Stimulated activated CD4-positive, alpha-beta T cell treated with anti-CD3 and anti-CD28 coated beads, Interleukin-1b, Interleukin-23, amount 100 ng/mL, for 4 hours (primary cell): ENCODE measurements at places on chromosomes 16 and 17.

DNA sequence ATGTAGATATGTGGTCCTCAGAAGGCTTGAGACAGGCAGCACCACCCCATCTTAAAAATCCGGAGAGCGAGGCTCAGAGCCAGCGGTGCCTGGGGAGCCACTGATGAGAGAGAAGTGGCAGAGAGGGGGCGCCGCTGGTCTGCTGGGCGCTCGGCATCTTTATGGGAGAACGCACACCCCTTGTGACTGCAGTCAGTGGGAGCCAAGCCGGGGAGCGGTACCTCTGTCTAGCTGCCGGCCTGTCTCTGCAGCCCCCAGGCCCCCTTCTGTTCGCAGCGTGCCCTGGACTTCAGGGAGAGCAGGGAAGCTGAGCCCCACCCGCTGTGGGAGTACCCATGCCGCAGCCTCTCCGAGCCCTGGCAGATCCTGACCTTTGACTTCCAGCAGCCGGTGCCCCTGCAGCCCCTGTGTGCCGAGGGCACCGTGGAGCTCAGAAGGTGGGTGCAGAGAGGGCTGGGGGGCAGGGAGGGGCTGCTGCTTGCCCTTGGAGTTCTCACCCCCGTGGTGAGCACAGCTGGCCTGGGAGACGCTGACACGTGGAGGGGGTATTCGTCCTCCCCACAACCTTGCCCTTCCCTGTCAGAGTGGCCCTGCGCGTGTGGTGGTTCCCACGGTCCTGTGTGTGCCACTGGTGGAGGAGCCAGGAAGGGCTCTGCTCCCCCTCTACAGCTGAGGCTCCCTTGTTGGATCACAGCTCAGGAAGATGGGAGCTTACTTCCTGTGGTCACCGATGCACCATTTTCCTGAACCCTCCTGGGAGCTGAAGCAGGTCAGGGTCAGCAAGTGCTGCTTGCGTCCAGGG, 44.8 kb downstream of the PRMT7 start:
- no peak for DNase-seq

GRCh38 chr16:22070361-22071330, 21.7 kb upstream of the VWA3A start:
- no peak for DNase-seq

GRCh38 chr16:47057630-47057993, 84.1 kb upstream of the DNAJA2 start:
- no peak for DNase-seq

GRCh38 chr16:82628088-82628423, 1.3 kb downstream of the CDH13 start:
- no peak for DNase-seq

DNA sequence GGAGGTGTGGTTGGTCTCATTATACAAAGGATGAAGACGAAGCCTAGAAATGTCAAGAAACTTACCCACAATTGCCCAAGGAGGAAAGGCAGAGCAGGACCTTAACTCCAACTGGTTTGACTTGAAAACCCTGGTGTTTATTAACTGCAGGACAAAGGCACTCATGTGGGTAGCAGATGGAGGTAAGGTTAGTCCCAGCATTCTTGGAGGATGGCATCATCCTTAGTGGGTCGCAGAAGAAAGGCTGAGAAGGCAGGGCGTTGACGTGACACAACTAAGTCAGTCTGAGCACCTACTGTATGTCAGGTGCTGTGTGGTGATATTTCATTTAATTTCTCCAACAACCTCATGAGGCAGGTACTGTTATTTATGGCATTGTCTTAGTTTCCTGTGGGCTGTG, 101.3 kb downstream of the HAPSTR1 start:
- DNase-seq: no peak

GRCh38 chr16:88872650-88873331, 6.3 kb upstream of the PABPN1L start:
- DNase-seq: no peak

GRCh38 chr17:36673068-36673467, 71.7 kb downstream of the MRM1 start:
- no peak for DNase-seq

DNA sequence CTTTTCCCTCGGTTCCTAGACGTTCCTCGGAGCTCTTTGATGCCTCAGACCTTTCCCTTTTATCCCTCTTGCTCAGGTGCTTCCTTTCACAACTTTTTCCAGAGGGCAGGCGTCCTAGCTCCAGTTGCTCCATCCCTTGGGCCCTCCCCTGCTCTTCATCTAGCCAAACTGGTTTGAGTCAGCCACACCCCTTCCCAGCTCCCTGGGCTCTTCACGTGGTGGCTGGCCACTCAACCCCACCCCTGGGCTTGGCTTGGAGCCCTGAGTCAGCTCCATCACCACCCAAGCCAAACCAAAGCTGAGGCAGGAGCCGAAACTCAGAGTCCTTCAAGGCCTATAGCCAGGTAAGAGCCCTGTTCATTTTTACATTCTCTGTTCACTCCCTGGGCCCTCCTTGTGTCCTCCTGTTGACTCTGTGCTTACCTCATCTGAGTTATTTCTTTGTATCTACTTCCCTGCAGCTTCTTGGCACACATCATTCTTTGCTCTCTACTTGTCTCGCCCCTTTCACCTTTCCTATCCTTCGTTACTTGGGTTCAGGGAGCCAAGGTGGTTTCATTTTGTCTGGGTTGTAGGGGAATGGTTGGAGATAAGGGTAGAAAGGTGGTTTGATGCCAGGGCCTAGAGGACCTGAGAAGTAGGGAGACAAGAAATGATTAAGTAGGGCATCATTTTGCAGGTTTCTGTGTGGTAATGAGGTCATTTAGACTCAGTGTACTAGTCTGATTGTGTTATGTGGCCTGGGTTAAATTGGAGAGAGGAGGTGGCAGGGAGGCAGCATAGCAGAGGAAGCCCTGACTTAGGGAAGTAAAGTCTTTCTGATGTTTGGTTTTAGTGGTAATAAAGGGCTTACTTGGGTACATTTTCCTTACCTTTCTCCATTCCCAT, 7.6 kb upstream of the PHKG2 start:
- no peak for DNase-seq

DNA sequence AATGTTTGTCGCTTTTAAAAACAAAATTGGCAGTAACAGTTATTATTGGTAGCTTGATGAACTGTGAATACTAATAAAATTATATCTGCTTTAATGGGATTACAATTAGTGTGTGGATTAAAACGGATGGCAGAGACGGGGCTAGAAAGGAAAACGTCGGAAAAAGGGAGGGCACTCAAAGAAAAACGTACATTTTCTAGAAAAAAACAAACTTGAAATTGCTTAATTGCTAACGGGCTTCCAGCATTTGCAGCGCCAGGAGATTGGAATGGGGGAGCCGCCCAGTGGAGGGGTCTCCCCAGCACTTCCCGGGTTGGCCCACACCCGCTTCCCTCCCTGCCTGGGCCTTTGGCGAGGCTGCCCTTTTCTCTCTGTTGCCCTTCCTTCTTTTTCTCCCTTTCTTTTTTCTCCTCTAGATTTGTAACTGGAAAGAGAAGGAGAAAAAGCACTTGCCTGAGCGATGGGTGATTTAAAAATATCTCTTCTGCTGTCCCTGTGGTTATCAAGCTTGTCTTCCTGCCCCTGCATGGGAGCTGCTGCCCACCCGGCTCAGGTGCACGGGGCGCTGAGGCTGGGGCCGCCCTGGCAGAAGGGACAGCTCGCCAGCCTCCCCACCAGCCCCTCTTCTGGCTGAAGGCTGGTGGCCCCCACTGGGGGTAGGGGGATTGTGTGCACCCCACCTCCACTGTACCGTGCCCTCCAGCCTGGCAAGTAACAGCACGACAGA, 5.9 kb downstream of the BAHCC1 start:
- no peak for DNase-seq

DNA sequence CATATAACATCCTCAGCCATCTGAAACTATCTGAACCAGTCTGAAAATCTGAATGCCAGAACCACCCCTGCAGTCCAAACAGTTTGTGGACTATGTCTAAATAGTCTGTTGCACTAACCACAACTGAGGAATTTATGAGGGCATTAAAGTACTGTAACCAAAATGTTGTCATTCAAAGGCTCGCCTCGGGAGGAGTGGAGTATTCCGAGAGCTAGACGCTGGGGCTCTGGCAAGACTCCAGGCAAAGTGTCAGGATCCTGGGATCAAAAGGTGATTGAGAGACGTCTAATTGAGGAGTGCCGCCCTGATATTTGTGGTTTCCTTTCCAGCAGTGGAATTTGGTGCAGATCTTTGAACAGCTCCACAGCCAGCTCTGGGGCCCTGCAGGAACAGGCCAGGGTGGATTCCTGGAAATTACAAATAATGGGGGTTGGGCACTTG, 142.9 kb upstream of the MYOCD start:
- DNase-seq: no peak

DNA sequence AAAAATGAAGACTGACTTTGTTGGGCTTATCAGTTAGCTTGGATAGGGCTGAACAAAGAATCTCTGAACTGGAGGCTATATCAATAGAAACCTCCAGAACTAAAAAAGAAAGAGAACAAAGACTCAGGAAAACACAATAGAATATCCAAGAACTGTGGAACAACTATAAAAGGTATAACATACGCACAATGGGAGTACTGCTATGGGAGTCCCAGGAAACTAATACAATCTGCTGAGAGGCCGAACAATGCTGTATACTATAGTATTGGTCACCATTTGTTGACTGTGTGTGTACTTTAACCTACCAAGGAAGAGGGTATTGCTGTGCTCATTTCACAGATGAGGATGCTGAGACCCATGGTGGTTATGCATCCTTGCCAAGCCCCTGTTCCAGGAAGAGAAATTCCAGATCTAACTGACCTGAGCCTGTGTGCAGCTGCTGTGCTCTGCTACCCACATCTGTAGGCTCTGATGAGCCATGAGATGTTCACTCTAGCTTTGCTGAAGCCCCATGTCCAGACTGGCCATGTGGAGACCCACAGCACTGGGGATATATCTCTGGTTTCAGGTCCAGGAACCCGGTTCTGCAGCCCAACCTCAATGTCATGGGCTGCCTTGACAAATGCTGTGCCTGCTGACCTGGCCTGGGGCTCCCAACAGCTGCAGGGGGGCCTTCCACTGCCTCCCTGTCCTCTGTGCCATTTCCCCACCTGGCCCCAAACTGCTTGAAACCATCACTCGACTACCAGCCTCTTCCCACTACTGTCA, 254.3 kb upstream of the TNRC6C start:
- no peak for DNase-seq

GRCh38 chr16:84054916-84055315, 12.3 kb upstream of the SLC38A8 start:
- DNase-seq: no peak

GRCh38 chr17:1999557-2000251, 25.4 kb downstream of the RTN4RL1 start:
- DNase-seq: no peak

DNA sequence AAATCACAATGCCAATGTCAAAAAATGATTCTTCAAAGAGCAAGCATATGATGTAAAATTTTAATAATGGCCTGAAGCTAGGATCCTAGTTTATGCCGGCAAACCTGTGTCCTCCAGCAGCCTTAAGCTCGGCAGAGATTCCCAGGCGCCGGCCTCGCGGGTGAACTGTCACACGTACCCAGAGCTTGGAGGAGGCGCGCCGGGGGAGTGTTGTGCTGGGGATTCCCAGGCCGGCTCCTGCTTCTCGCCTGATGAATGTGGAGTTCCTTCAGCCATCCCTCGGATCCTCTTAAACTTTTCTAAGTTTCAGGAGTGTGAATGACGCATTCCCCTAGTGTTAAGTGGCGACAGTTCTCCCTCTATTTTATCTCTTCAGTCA, 19.1 kb upstream of the NTN1 start:
- no peak for DNase-seq

DNA sequence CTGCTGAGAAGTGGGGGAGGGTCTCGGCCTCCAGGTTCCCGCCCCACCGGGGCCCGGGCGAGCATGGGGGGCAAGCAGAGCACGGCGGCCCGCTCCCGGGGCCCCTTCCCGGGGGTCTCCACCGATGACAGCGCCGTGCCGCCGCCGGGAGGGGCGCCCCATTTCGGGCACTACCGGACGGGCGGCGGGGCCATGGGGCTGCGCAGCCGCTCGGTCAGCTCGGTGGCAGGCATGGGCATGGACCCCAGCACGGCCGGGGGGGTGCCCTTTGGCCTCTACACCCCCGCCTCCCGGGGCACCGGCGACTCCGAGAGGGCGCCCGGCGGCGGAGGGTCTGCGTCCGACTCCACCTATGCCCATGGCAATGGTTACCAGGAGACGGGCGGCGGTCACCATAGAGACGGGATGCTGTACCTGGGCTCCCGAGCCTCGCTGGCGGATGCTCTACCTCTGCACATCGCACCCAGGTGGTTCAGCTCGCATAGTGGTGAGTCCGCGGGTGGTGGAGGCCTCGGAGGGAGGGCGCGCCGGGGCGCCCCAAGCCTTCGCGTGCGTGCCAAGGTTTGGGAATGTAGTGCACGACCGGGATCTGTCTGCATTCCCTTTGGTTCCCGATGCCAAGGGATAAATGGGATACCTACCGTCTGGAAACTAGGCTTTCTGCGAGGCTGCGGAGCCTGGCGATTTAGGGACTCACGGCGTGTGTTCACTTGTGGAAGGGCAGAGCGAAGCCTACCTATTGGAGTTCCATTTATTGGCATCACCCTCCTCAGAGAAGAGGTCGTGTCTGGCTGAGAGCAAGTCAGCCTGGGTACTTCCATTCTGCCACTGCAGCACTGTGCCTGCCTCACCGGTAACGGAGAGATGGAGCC, 1.0 kb downstream of the ZNRF1 start:
- DNase-seq: peak; percentile 30

GRCh38 chr17:77189148-77189547, 48.4 kb downstream of the SEC14L1 start:
- DNase-seq: no peak
